ENCODE measurements at places on chromosomes 13 and 19. TPM values are rescaled to one million over a fixed set of nuclear protein-coding genes. Genes with fewer than 3 reads are reported as not detected.

GRCh38 chr13:80012251-80012650 is 328.7 kb downstream of the SPRY2 start:
- no peak for DNase-seq

GRCh38 chr19:45321848-45322247 is 827 bp downstream of the CKM start:
- DNase-seq, result peak; percentile 76

DNA sequence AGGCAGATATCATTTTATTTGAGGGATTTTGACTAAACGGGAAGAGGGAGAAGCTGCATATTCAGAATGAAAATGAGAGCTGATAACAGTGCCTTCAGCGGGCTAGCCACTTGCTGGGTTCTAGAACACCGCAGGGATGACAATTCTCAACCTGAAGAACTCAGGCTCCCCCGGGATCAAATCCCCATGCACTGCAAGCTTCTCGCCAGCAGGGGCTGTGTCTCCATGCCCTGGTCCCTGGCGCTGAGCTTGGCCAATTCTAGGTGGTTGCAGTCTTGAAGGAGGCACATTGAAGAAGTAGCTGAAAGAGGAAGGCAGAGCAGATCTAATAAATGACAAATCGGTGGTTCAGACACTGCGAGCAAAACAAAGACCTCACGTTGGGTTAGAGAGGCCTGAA is 128.7 kb downstream of the UQCRFS1 start:
- no peak for DNase-seq

DNA sequence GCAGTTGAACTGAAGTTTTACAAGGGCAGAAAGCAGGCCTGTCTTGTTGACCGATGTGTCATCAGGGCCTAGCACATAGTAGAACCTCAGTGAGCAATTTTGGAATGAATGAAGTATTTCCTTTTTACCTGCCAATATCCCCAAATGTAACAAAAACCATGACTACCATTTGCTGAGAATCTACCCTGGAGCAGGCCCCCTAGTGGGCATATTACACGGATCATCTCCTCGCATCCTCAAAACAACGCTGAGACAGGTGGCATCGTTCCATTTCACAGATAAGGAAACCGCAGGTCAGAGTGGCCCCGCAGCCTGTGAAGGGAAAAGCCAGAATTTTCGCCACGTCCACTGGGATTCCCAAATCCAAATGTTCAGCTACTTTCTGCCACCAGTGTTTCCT is 77.9 kb downstream of the CACNA1A start:
- DNase-seq, result no peak

- no peak for DNase-seq
These were observed at the start of gene IFNL4 for GRCh38 chr19:39248806-39249205. Gene IFNL4 (minus strand): TSS chr19:39248856.

- DNase-seq, result no peak
These were observed 1.8 kb upstream of the CTXN1 start for GRCh38 chr19:7927605-7928333.

DNA sequence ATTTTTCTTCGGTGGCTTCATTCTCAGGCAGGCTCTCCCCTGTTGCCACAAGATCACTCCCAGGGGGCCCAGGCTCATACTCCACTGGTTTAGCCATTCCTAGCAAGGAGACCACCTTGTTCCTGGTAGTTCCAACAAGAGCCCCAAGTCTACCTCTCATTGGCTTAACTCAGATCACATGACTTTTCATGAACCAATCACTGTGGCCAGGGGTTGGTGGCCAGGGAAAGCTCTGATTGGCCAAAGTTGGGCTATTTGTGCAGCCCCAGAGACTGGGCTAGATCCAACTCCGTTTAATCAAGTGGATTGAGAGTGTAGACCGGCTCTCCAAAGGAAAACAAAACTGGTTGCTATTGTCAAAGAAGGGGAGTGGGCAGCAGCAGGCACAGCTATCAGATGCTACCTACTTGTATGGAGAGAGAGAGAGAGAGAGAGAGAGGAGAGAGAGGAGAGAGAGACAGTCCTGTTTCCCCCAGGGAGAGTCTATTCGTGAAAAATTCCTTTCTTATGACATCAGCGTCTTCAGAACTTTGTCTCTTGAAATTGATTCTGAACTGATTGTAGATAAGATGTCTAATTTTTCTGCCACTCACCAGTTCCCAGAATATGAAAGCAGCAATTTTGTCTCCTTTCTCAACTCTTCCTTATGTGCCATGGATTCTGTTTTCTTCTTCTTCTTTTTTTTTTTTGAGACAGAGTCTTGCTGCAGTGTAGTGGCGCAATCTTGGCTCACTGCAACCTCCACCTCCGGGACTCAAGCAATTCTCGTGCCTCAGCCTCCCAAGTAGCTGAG is 5.9 kb downstream of the CEACAM19 start:
- DNase-seq, result no peak

- DNase-seq, result peak; percentile 67
These were observed 57.3 kb downstream of the CEBPG start for GRCh38 chr19:33430674-33431277.

Gene TMEM38A
- total RNA-seq, result 32.9 TPM

Gene ZNF554
- total RNA-seq, result 5.9 TPM

Gene NCAN
- total RNA-seq, result not detected

Gene CBY2
- not detected for total RNA-seq

Gene ZNF490
- total RNA-seq, result 7.3 TPM

Gene GDF15
- 5.3 TPM for total RNA-seq
